ENCODE measurements at places on chromosomes 12 and 14. TPM values are rescaled to one million over a fixed set of nuclear protein-coding genes. Genes with fewer than 3 reads are reported as not detected.

- no peak for DNase-seq
Observed at GRCh38 chr12:90207799-90208198, 499.2 kb upstream of the ATP2B1 start.

- DNase-seq, result no peak
Observed at GRCh38 chr12:10031771-10032175, 1.3 kb downstream of the CLEC9A start.

The OR6C76 gene
- not detected for total RNA-seq

- DNase-seq, result no peak
Observed at GRCh38 chr12:52455821-52456220, 3.9 kb upstream of the KRT6B start.

The SLC6A15 gene
- total RNA-seq, result not detected

- DNase-seq, result no peak
Observed at GRCh38 chr12:2287151-2287550, 234.4 kb downstream of the CACNA1C start.

DNA sequence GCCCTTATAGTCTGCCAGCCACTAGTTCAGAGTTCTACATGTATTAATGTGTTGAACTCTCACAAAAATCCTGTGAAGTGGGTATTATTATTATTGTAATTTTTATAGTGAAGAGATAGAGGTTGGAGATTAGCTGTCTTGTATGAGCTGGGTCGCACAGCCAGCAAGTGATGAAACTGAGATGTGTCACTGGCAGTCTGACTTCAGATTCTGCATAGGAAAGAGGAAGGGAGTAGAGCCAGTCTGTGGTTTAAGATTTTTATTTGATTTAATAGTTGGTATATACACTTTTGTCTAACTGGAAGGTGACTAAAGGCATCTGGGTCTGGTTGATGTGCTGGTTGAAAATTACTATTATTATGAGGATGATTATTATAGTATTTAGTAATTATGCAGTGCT lies 5.8 kb upstream of the FRS2 start:
- no peak for DNase-seq

The GAS2L3 gene
- 2.6 TPM for total RNA-seq

- DNase-seq, result no peak
Observed at GRCh38 chr12:2844786-2845185, 10.0 kb upstream of the NRIP2 start.

DNA sequence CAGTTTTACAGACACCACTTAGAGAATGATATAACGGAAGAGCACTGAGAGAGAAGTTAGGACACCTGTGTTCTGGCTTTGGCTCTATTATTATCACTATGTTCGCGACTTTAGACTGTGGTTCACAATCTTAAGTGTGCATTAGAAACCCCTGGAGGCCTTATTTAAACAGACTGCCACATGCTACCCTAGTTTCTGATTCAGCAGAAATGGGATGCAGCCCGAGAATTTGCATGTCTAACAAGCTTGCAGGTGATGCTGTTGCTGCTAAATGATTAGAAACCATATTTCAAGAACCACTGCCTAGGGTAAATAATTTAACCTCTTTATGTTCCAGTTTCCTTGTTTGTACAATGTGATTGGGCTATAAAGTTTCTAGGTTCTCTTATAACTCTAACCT lies 3.6 kb upstream of the RAD51AP1 start:
- DNase-seq, result no peak

The ZNF385A gene
- 0.30 TPM for total RNA-seq

DNA sequence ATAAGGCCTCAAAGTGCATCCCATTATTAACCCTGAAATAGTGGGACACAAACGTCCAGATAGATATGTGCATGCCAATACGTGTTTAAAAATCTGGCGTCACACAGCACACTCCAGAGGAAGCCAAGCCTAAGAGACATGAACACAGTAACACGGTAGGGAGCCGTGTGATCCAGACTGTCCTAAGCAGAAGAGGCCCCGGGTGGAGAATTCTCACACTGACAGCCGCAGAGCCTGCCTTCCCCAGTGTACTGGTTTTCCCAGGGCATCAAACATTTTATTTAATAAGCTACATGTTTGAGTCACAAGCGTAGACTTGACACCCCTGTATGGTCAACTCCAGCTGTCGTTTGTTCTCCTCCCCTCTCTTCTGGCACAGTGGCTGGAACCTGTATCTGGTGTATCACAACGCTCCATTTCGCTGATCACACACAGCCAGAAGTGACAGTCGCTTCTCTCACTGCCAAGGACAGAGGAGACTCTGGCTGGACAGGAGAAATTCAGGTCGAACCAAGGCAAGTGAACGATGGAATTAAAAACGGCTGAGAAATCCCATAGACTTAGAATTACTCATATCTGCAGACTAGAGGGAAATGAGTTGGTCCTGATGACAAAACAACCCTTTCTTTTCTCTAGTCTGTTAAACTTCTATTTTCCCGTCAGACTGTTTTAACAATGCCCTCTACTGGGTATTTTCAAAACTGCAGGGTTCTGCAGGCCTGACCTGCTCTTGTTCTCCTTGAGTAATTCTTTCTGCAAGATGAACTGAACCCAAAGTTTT lies 359.9 kb downstream of the RGS6 start:
- DNase-seq, result no peak

DNA sequence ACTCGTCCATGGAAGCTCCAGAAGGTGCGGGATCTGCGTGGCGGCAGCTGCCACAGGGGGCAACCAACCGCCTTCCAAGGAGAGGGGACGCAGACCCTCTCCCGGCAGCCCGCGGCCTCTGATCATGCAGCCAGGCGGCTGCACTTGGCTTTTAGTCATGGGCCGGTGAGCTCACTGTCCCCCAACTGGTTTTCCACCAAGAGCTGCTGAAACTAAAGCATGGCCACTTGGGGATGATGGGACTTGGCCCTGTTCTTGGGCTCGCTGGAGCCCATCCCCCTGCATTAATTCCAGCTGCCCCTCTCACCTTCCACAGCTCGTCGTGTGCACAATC lies 39.1 kb downstream of the CCDC85C start:
- no peak for DNase-seq

DNA sequence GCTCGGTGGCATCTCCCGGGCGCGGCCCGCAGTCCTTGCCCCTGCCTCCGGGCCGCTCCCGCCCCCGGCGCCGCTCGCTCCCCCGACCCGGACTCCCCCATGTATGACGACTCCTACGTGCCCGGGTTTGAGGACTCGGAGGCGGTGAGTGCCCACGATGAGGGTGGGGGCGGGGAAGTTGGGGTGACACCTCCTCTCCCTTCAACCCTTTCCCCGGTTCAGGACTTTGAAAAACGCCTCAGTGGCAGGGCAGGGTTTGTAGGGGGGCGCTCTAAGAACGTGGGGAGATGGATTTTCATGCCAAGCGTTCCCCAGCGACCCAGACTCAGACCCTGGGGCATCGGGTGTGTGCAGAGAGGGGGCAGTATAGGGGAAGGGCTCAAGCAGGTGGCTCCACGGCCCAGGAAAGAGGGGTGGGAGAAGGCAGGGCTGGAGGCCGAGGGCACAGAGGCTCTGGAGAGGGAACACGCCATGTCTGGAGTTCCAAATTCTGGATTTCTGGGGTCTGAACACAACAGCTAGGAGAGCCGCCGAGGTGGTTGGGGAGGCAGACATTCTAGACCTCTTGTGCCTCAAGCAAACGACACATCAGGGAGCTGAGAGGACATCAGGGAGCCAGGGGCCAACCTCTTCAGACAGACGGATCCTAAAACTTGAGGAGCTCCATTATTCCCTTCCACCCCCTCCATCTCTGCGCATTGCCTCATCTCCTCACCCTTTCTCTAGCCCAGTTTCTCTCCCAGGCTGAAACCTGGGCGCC lies 715 bp downstream of the CACNB3 start:
- peak; percentile 50 for DNase-seq

GRCh38 chr12:67662910-67663538 lies 14.5 kb downstream of the DYRK2 start:
- no peak for DNase-seq

- DNase-seq, result no peak
Observed at GRCh38 chr14:22391908-22392565, 197.0 kb downstream of the DAD1 start.

GRCh38 chr12:15599266-15600037 lies 189.7 kb downstream of the EPS8 start:
- no peak for DNase-seq

- no peak for DNase-seq
Observed at GRCh38 chr12:70774055-70774454, 136.8 kb upstream of the PTPRB start.

DNA sequence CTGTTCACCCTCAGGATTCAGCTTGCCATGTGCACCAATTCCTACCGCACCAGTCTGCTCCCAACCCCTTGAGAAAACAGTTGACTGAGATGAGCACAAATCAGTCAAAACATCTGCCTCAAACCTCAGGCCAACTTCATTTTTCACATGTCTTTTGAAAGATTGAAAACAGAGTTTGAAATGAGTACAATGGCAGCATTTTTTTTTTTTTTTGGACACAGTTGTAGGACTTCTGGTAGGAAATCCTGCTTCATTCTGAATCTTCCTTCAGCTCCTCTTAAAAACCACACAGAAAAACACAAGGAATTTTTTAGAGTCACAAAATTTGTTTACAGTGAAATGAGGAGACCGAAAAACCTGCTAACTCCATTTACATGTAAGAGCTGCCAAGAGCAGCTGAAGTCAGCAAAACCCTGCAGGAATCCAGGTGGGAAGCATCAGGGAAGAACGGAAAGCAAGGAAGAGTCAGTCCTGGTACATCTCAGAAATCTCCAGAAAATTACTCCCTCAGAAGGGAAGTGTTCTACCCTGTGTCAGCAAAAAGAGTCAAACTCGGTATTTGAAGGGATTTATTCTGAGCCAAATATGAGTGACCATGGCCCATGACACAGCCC lies 100.3 kb upstream of the TMTC1 start:
- no peak for DNase-seq

GRCh38 chr14:36655963-36656686 lies 5.5 kb upstream of the PAX9 start:
- no peak for DNase-seq

The FSCB gene
- not detected for total RNA-seq

GRCh38 chr14:92938235-92938875 lies 15.4 kb downstream of the CHGA start:
- no peak for DNase-seq

DNA sequence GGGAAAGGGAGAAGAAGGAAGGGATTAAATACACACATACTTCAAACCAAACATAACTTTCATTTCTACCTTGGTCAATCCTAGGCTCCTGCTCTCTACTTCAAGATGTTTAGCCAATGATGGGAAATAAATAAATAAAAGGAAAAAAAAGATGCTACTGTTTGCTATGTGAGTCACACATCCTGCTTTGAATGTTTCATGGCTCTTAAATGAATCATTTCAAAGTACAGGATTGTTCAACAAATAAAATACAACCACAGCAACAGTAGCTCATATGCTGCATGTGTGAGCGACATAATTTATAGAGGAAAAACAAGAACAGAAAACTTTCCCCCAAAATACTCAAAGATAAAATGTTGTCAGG lies 54.3 kb upstream of the NPFF start:
- no peak for DNase-seq

The ACSS3 gene
- not detected for total RNA-seq

- DNase-seq, result no peak
Observed at GRCh38 chr12:8590842-8591545, 21.7 kb downstream of the AICDA start.

DNA sequence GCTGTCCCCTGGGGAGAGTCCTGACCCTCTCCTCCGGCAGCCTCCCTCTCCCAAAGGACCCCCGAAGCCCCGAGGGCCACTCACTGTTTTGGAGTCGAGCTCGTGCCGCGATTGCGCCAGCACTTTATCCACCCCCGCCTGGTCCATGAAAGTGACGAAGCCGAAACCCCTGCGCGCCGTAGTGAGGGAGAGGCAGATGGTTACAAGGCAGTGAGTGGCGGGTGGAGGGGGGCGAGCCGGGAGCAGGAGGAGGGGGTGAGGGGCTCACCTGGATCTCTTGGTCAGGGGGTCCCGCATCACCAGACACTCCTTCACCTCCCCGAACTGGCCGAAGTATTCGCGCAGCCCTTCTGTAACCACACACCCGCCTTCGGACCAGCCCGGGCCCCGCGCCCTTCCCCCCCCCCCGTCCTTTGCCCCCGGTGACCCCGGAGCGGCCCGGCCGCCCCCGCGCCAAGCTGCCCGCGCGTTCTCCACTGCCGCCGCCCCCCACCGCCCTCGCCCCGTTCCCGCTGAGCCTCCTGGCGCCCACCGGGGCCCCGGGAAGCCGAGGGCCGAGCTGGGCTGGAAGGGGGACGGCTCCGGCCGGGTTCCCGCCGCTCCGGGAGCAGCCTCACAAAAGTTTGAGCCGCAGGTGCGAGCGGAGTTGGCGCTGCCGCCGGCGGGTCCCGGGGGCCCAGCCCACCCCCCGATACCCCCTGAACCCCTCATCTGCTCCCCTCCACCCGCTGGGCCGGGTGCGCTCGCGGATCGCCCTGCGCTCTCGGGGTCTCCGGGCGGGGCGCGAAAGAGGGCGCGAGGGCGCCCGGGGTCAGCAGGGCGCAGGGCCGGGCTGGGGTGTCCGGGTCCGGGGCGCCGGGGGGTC lies 808 bp downstream of the MSI1 start:
- no peak for DNase-seq

- DNase-seq, result no peak
Observed at GRCh38 chr12:98869886-98870503, 224.9 kb downstream of the APAF1 start.

DNA sequence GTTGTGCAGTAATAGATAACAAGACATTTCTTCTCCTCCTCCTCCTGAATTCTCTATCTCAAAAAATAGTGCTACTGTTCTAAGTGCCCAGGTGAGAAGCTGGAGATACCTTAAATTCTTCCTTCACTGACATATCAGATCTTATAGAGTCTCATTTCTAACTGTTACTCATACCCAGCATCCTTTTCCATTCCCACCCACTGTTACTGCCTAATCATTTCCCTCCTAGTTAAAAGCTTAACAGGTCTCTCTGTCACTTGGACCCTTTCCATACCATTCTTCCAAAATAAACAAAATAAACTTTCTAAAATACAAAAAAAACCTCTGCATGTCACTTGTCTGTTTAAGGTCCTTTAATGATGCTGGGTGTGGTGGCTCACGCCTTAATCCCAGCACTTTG lies 124.4 kb downstream of the VEZT start:
- DNase-seq, result no peak

- no peak for DNase-seq
Observed at GRCh38 chr12:1611803-1612572, 17.0 kb upstream of the WNT5B start.

- no peak for DNase-seq
Observed at GRCh38 chr14:91897106-91897701, 29.9 kb upstream of the TC2N start.

DNA sequence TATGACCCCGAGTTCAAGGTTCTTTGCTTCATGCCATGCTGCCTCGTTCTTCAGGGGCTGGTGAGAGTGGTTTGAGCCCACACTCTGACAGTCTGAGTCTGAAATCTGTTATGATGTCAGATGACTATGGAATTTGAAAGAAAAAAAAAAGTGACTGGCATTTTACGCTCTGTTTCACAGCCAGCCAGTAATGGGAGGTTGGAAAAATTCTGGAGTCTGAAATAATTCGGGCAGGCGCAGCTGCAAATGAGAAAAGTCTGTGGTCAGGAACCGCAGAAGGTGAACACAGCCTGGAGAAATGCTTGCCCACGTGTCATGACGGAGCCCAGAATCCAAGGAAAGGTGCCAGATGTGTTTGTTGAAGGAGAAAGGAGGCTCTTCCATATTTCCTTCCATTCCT lies 269.8 kb upstream of the PWP1 start:
- DNase-seq, result no peak

GRCh38 chr14:64447876-64448670 lies 17.2 kb upstream of the AKAP5 start:
- peak; percentile 85 for DNase-seq
